ENCODE measurements at places on chromosomes 4 and X.

- no peak for DNase-seq
These were observed 77.4 kb downstream of the PLAC1 start for GRCh38 chrX:134580907-134581306.

- no peak for DNase-seq
These were observed 122.7 kb downstream of the CBLL2 start for GRCh38 chrX:22395372-22395771.

- DNase-seq, result no peak
These were observed 186.6 kb downstream of the PDGFC start for GRCh38 chr4:156784970-156785369.

- no peak for DNase-seq
These were observed 6.4 kb upstream of the PROM1 start for GRCh38 chr4:16090096-16090705.

GRCh38 chr4:68272380-68272779, 26.9 kb upstream of the TMPRSS11B start:
- peak; percentile 6 for DNase-seq

- DNase-seq, result no peak
These were observed 31.2 kb downstream of the PRDM8 start for GRCh38 chr4:80228460-80228859.

GRCh38 chrX:118211891-118212816, 95.5 kb upstream of the KLHL13 start:
- DNase-seq, result peak; percentile 54

GRCh38 chr4:159048166-159048886, 54.6 kb upstream of the RAPGEF2 start:
- DNase-seq, result no peak

- no peak for DNase-seq
These were observed 104.6 kb downstream of the NPFFR2 start for GRCh38 chr4:72136429-72136828.

GRCh38 chr4:178480105-178480504, 1037.9 kb upstream of the AGA start:
- no peak for DNase-seq

- DNase-seq, result no peak
These were observed 1513.2 kb downstream of the ARAP2 start for GRCh38 chr4:34731070-34731469.

GRCh38 chr4:127188847-127189246, 443.9 kb upstream of the INTU start:
- no peak for DNase-seq

GRCh38 chr4:84220990-84221389, 278.1 kb downstream of the NKX6-1 start:
- no peak for DNase-seq

DNA sequence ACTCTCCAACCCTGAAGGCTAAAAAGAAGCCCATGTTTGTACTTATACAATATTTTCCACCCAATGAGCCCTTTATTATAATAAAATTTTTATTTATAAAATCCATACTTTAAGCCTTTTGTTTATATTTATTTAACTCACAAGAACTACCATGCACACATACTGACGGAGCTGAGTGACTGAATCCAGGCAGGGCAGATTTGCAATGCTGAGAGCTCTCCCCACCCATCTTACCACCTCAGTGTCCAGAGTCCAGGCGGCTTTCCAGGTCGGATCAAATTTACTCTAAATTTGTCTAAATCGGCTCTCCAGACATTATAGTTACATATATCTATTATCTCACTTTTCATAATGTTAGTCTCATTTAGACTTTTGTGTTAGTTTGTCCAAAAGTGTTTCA, 74.1 kb downstream of the ARHGAP10 start:
- no peak for DNase-seq

DNA sequence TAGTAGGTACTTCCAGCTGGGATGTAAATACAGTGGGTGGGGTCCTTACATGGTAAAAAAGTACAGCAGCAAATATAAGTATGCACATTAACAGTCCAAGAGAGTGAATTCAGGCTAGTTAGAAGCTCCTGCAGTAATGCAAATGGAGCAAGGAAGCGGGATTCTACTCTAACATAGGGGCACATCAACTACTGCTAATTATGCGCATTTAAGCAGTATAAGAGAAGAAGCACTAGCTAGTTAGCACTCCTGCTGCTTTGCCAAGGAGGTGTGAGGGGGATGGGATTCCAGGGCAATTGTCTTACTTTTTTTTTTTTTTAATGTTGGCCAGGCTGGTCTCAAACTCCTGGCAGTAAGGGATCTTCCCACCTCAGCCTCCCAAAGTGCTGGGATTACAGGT, 284.1 kb downstream of the CHIC1 start:
- no peak for DNase-seq

GRCh38 chrX:37350034-37350365, 836 bp downstream of the PRRG1 start:
- DNase-seq, result no peak

- DNase-seq, result no peak
These were observed 59.8 kb downstream of the CPLX1 start for GRCh38 chr4:766152-766515.

- no peak for DNase-seq
These were observed 190.2 kb downstream of the SMIM20 start for GRCh38 chr4:26104056-26104685.

DNA sequence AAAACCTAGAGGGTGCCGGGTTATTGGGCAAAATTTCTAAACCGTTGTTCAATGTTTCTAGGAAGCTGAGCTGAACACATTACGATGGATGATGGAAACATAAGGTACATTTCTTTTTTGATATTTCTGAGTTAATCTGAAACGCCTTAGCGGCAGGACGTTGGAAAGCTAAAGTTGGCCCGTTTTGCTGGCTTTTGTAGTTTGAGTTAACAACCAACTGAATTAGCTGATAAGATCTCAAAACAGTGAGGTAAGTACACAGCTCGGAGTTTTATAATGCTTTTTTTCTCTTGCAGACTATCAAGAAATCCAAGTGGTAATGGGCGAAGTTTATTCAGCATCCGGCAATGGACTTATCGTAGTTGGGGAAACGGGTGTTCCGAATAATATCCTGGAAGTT, 73.5 kb downstream of the PRSS12 start:
- peak; percentile 18 for DNase-seq

DNA sequence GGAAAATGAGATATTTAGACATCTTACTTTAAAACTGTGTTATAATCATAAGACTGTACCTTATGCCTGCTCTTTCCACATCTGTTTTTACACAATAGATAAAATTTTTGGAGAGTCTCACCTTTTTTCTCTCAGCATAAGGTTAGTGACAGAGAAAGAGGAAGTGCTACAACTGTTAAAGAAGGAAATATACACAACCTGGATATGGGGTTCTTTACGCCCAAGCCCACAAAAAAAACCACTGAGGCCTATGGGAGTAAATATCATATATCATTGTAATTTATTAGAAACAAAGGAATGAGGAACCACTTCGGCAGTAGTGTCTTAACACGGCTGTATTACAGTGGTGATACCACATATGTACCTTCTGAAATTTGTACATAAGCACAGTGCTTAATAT, 265.9 kb upstream of the GK2 start:
- DNase-seq, result no peak

DNA sequence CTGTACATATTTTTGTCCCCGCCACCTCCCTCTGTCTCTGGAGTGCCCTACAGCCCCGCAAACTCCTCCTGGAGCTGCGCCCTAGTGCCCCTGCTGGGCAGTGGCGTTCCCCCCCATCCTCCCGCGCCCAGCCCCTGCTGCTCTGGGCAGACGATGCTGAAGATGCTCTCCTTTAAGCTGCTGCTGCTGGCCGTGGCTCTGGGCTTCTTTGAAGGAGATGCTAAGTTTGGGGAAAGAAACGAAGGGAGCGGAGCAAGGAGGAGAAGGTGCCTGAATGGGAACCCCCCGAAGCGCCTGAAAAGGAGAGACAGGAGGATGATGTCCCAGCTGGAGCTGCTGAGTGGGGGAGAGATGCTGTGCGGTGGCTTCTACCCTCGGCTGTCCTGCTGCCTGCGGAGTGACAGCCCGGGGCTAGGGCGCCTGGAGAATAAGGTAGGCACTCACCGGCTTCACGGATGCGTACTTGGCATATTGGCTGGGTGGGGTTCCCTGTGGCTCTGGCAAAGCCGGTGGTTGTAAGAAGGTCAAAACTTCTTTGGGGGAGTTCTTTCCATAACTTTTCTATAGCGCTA, 653 bp downstream of the HHIP start:
- DNase-seq, result no peak

- DNase-seq, result no peak
These were observed 154.2 kb upstream of the TBL1X start for GRCh38 chrX:9310616-9311015.

- no peak for DNase-seq
These were observed 34.1 kb downstream of the SMPX start for GRCh38 chrX:21723814-21724213.

- no peak for DNase-seq
These were observed 201.7 kb downstream of the FAM133A start for GRCh38 chrX:93875621-93876282.

DNA sequence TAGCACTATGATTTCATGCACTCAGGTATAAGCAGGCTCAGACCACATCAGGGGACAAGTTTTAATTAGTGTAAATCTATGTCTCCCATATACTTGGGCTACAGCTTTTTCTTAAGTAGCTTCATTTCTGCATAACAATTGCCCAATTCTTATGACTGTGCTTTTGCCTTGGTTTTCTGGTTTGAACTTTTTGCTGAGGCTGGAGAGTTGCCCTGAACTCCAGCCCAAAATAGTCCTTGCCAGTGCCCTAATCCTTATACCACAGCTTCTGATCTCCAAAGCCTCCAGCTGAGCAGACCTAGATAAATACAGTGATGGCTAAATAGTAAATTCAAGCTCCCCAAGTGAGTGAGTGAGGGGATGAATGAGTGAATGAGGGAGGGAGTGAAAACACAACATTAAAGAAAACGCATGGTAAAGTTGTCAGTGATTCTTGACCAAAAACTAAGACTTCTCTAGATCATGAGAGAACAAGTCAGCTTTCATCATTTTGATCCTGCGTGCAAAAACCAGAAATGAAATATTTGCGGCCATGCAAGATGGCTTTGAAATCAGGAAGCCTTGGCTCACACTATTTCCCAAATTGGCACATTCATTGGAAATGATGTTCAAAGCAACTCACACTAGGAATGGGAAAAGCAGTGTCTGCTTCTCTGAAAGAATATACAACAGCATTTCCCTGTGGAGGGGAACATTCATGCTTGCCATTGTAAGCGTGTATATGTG, 437.1 kb upstream of the CTSO start:
- DNase-seq, result no peak

DNA sequence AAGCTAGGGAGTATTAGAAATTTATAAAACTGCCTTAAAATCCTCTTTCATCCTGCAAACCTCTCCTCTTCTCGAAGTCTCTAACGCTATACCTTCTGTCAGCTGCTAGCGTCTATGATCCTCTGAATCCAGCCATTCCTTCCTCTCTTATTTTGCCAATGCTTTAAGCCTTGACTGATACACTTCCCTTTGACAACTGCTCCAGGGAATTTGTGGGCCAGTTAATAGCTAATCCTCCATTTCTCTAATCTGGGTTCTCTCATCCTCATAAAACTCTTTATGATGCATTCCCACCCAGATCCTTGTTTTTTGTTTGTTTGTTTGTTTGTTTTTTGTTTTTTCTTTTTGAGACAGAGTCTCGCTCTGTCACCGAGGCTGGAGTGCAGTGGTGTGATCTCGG, 293.6 kb upstream of the PUDP start:
- no peak for DNase-seq

GRCh38 chrX:153782313-153782712, 1.5 kb downstream of the SRPK3 start:
- DNase-seq, result no peak

DNA sequence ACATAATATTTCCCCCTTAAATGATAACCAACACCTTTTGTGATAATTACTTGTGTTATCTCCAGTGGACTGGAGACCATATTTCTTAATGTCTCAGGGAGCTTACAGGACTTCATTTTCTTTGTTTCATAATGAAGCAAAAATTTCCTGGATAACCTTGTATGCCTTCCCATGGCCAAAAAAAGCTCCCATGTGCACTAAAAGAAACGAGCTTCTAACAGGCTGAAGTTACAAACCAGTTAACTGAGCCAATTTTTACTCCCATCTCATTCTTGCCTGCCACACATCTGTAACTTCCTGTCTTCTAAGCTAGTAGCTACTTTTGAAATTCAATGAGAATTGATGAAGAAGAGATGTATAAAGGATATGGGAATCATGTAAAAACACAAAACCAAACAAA, 32.8 kb downstream of the GATB start:
- DNase-seq, result no peak

DNA sequence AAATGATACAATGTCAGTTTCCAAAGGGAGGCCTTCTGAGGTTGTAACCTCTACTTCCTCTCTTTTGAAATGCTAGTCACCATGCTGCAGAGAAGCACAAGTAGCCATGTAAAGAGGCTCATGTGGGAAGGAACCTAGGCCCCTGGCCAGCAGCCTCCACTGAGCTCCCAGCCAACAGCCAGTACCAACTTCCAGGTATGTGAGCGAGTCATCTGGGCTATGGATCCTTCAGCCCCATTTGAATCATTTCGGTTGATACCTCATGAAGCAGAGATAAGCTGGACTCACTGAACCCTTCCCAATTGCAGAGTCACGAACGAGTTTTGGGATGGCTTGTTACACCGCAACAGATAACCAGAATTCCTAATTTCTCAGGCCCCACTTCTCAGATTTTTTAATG, 187.0 kb upstream of the LDB2 start:
- DNase-seq, result no peak

DNA sequence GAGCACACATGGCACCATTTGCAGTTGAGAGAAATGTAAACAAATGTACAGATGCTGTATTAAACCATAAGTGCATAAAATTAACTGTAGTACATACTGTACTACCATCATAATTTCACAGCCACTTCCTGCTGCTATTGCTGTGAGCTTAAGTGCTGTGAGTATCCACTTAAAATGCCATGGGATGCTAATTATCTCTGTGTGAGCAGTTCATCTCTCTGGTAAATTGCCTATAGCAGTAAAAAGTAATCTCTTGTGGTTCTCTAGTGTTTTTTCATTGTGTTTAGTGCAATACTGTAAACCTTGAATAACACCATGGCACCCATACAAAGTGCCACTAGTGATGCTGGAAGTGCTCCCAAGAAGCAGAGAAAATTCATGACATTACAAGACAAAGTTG, 9.9 kb upstream of the SCOC start:
- DNase-seq, result no peak

- DNase-seq, result no peak
These were observed 43.5 kb upstream of the DDX60 start for GRCh38 chr4:168362025-168362401.

DNA sequence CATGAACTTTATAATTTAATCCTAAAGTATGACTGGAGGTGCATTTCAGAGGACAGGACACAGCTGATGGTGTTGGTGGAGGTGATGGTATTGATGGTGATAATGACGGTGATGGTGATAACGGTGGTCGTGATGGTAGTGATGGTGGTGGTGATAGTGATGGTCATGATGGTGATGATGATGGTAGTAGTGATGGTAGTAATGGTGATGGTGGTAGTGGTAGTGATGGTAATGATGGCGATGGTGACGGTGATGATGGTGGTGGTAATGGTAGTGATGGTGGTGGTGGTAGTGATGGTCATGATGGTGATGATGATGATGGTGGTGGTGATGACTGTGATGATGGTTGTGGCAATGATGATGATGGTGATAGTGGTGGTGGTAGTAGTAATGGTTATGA, 40.4 kb downstream of the SLC2A9 start:
- DNase-seq, result no peak

GRCh38 chrX:130055899-130056298, 54.4 kb downstream of the ELF4 start:
- DNase-seq, result no peak

All from NAMALWA (cell line).